Renal cortical epithelial cell (primary cell): ENCODE measurements at places on chromosomes 4 and X.

GRCh38 chrX:15043538-15043937 is 170.3 kb downstream of the MOSPD2 start:
- no peak for DNase-seq

GRCh38 chr4:12118651-12119213 is 690.0 kb upstream of the HS3ST1 start:
- no peak for DNase-seq

DNA sequence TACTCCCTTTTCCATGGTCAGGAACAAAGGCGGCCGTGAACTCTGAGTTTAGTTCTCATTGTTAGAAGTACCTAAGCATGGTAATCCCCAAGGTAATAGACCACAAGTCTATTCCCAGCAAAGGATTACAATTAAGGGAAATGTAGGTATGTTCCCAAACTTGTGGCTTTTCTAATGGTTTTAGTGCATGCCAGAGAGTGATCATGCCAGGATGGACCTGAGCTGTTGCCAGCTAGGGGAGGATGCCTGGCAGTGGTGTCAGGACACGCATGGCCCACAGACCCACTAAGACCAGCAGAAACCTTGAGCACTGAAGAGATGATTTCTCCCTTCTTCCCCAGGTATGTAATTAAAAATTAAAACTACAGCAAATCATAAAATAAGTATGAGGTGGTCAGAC is 60.8 kb downstream of the COQ2 start:
- DNase-seq = peak; percentile 38

DNA sequence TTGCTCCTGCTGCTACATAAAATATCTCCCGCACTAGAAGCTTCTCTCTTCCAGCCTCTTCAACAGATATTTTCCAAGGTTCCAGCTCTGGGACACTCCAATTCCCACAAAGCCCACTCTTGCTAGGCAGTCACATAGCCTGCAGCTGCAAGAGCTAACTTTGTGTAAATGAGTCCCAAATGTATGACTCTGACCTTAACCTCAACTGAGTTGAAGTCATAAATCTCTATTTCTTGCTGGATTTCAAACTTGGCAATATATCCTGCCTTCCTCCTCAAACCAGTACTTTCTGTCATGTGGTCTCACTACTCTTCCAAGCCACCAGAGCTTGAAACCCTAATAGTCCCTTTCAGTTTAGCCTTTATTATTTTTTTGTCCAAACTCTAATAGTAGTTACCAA is 315.4 kb upstream of the GRIA3 start:
- DNase-seq = no peak

GRCh38 chr4:14167876-14168510 is 540.5 kb upstream of the BOD1L1 start:
- DNase-seq = peak; percentile 67

- DNase-seq = no peak
Observed at GRCh38 chr4:80206521-80207171, 9.3 kb downstream of the PRDM8 start.
